ENCODE measurements at places on chromosomes 4 and X. TPM values are rescaled to one million over a fixed set of nuclear protein-coding genes. Genes with fewer than 3 reads are reported as not detected.

DNA sequence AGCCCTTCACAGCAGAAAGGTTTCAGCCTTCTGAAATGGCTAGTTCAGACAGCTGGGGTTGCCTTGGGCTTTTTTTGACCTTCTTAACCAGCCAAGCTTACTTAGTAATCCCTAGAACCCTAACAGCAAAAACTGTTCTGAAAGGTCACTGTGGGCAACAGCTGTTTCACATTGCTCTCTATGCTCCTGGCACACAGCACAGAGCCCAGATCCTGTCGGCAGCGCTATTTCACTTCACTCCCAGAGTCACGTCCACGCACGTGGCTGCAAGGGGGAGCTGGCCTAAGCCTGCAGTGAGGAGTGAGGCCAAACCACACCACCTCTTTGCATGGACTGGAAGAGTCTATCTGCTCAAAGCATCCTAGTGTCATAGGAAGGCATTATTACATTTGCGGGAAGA is 32.0 kb upstream of the STS start:
- no peak overlapping the region for H3K4me3 ChIP-seq
- H3K4me1 ChIP-seq, result no peaks in the 10 kb centered on the region
- no peaks in the 10 kb centered on the region for H3K36me3 ChIP-seq
- DNase-seq, result peak; percentile 41
- H3K27ac ChIP-seq, result no peak overlapping the region

DNA sequence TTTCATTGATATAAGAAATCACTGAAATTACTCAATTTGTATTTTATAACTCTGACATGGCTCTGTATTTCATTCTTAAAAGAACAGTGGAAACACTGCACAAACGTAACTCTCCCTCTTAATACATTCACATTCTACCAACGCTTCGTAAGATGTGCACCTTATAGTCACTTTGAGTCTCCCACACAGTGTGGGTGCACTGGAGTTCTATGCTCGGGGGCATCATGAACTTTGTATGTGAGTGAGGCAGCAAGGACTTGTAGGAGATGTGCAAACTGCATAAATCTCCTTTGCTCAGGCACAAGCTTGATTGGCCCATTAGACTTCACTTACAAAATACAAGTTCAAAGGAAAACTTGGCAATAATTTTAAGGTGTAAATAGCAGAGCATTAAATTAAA is 2385.0 kb upstream of the TENM3 start:
- no peaks in the 10 kb centered on the region for H3K36me3 ChIP-seq
- no peaks in the 10 kb centered on the region for H3K4me1 ChIP-seq
- H3K27me3 ChIP-seq, result no peaks in the 10 kb centered on the region
- H3K4me3 ChIP-seq, result no peak overlapping the region

Gene CWH43
- polyA plus RNA-seq, result not detected

DNA sequence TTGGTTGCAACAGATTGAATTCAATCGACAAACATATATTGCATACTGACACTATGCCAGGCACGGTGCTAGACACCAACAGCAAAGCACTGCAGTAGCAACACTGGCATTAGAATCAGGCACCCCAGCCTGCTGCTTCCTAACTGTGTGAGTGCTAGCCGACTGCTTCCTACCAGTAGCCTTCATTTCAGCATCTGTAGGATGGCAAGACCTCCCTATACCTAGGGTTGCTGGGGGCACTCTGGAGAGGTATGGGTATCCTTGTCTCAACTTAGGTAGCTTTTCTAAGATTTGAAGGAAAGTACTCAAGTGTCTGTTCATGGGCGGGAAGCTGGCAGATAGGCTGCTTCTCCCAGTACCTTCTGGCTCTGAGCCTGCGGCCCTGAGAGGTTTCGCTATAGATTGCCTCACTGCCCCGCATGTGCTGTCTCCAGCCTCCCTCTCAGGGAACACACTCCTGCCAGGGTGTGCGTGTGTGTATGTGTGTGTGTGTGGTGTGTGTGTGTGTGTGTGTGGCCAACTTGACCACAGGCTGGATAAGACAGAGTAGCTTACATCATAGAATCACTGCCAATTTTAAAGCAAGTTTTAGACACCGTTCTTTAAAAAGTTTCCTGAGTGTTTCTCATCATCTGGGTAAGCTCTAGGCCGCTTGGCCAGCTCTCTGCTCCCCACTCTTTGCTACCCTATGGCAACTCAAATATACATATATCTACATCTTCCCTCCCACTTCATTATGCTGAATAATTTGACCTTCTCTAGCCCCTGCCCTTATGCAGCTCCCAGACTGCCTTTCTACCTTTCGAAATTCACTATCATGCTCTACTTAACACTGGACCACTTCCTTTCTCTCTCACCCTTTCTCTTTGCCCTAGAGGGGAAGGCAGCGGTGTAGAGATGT is 97.0 kb upstream of the PJA1 start:
- no peaks in the 10 kb centered on the region for H3K36me3 ChIP-seq
- no peak overlapping the region for H3K27ac ChIP-seq
- DNase-seq, result peak; percentile 26

All from cardiac muscle cell (in vitro differentiated cells and primary cell).